Midbrain (tissue), 1 donor: ENCODE measurements at places on chromosomes 16 and 17.
A peak's percentile ranks its signal among the peaks of the same experiment; 100 is the strongest.

DNA sequence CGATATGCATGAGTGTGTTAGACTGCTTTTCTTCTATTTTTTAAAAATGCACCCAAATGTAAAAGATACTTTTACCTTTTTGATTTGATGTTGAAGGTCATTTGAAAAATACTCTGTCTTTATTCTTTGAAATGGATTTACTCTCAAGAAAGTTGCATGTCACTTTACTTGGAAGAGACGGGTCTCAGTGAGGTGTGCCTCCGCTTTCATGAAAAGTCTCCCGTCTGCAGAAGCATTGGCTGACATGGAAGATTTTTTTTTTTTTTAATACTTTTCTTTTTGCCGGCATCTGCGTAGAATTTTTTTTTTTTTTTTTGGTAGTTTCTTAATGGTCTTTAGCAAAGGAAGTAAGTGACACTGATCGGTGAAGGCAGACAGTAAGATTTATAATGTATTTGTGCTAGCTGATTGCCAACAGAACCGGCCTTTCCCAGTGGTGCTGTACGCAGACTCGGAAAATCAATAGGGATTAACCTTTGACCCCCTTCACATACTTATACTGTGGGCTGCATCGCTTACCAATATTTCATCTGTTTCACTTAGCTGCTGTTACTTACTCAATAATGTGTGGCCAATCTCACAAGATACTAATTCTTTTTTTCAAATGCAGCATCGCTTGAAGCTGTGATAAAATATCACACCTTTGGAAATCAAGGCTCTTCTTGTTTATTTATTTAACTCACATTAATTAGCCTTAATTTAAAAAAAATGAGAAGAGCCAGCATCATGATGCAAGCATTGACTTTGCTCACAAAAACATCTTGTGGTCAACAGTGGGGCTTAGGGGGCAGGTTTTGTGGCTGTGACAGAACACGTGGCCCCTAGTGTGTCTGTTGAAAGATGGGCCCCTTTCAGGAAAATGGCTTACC is 383.9 kb downstream of the WWOX start:
- DNase-seq, result no peak

DNA sequence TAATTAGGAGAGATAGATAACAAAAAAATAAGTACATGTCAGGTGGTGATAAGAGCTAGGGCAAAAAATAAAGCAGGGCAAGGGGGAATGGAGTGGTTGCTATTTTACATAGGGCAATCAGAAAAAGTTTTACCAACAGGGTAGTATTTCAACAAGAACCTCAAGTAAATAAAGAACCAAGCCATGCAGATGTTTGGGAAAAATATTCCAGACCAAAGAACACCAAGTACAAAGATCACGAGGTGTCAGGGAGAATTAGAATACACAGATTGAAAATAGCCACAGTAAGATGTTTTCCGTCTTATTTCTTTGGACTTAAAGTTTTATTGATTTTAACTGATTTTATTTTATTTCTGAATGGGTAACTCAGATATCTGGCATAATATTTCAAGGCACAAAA is 11.1 kb downstream of the SYNRG start:
- DNase-seq, result no peak

- no peak for DNase-seq
Observed at GRCh38 chr16:77387815-77388209, 47.0 kb downstream of the ADAMTS18 start.

GRCh38 chr17:27315322-27315721 is 21.4 kb downstream of the WSB1 start:
- peak; percentile 49 for DNase-seq

DNA sequence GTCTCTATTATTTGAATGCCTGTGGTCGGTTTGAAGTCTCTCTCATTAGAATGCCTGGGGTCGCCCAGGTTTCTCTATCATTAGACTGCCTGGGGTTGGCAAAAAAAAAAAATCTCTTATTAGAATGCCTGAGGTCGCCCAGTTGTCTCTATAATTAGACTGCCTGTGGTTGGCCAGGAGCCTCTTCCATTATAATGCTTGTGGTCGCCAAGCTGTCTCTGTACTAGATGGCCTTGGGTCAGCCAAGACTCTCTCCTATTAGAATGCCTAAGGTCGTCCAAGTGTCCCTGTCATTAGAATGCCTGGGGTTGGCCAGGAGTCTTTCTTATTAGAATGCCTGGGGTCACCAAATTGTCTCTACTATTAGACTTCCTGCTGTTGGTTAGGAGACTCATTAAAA is 2228.4 kb downstream of the TP53TG3F start:
- no peak for DNase-seq

- DNase-seq, result no peak
Observed at GRCh38 chr17:12982224-12982623, 35.6 kb downstream of the ELAC2 start.

- no peak for DNase-seq
Observed at GRCh38 chr17:78266771-78267170, 35.3 kb downstream of the TMEM235 start.

DNA sequence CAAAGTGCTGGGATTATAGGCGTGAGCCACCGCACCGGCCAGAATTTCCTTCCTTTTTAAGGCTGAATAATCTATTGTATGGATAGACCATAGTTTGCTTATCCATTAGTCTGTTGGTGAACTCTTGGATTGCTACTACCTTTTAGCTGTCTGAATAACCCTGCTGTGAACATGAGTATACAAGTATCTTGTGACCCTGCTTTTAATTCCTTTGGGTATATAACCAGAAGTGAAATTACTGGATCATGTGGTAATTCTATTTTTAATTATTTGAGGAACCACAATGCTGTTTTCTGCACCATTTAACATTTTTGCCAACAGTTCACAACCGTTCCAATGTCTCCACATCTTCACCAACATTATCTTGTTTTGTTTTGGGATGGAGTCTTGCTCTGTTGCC is 4.6 kb upstream of the OTOA start:
- no peak for DNase-seq

GRCh38 chr17:81710514-81711308 is 1.4 kb upstream of the SLC25A10 start:
- DNase-seq, result no peak
